Activated naive CD4-positive, alpha-beta T cell treated with anti-CD3 and anti-CD28 coated beads, Interleukin-2, amount 50 U/mL, for 16 hours (primary cell): ENCODE measurements at places on chromosomes 3 and 15.

DNA sequence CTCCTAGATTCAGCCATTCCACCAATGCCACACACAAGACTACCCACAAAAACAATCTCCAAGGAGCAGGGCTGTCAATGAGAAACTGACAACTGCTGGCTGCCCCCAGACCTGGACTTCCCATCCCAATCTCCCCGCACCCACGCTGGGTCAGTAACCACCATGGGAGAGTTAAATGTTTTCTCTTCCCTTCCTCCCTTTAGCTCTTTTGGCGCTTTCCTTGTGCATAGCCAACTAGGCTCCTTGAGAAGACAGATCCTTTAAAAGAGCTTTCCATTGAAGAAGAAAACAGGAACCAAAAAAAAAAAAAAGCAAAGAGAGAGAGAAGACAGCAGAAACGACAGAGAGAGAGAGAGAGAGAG, 8.3 kb downstream of the BCL6 start:
- DNase-seq = no peak

- DNase-seq = no peak
Observed at GRCh38 chr3:156509189-156510174, 45.4 kb downstream of the SSR3 start.

GRCh38 chr15:23897531-23897930, 210.4 kb upstream of the NDN start:
- no peak for DNase-seq

GRCh38 chr3:99774467-99774866, 43.2 kb upstream of the CMSS1 start:
- no peak for DNase-seq

- DNase-seq = no peak
Observed at GRCh38 chr15:74632601-74633000, 17.0 kb downstream of the CLK3 start.

GRCh38 chr3:134054231-134054630, 24.5 kb upstream of the SLCO2A1 start:
- DNase-seq = no peak

DNA sequence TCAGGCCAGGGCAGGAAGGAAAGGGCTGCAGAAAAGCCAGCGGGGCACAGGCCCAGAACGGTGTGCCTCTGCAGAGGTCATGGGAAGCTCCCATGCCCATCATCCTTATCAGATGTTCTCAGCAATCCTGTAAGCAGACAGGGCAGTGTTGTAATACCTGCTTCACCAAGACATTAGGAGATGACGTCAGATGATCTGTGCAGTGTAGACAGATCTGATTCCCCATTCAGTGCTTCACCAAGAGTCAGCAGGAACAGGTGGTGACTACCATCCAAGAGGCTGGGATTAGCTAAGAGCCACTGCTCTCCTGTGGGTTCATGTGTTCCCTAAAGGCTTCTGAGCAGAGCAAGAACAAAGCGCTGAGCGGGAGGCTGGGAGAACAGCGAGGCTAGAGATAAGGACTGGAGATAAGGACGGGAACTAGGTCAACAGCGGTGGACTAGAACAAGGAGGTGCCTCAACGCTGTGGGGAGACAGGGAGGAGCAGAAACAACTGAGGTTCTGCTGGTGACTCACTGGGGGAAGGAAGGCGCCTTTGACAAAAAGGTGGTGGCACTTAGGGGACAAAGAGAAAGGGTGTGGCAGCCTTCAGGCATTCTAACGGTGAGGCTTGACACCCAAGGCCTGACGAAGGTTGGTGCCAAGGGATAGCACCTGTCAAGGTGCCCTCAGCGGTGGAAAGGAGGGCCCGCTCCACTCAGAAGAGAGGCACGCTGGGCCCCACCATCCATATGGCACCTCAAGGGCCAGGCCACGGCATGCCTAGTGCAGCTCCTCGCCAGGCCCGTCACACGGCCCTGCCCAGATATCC, 28.4 kb downstream of the CCDC12 start:
- peak; percentile 32 for DNase-seq

DNA sequence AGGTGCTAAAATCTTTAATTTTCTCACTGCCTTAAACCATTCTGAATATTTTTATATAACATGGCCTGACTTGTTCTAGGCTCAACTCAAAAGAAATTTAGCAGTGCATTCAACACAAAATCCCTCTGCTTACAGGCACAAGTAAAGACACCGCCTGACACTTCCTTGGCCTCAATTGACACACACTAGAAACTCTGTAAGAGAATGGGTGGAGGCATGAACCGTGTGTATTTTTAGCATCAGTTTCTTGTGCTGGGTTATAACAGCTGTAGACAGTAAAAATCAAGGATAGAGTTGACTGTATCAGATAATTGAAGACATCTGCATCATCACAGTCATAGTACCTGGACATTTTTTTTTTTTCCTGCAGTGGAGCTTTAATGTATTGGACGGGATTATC, 54.3 kb downstream of the SLC9A9 start:
- no peak for DNase-seq

DNA sequence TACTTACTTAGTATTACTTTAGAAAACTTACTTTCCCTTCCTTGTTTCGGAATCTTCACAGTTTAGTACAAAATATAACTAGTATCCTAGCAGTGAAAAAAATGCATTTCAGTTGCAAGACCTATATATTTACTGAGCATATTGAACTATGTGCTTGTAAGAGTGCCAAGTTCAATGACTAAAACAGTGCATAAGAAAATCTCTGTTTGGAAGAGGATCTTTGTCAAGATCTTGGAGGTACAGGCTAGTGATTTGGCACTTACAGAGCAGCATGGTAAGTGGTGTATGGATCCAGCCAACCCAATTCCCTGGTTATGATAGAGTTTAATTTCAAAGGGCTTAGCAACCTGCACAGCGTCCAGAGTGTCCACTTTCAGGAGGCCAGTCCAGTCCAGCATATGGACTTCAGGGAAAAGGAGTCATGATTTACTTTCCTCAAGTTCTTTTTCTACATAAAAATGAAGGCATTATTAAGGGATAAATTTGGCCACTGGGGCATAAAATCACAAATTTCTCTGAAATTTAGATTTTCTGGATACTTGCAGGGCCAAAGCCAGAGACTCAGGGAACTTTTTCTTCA, 625.8 kb upstream of the BCHE start:
- no peak for DNase-seq

- no peak for DNase-seq
Observed at GRCh38 chr3:186965141-186965879, 35.0 kb downstream of the ST6GAL1 start.

GRCh38 chr3:140113996-140114788, 179.2 kb downstream of the CLSTN2 start:
- DNase-seq = no peak

DNA sequence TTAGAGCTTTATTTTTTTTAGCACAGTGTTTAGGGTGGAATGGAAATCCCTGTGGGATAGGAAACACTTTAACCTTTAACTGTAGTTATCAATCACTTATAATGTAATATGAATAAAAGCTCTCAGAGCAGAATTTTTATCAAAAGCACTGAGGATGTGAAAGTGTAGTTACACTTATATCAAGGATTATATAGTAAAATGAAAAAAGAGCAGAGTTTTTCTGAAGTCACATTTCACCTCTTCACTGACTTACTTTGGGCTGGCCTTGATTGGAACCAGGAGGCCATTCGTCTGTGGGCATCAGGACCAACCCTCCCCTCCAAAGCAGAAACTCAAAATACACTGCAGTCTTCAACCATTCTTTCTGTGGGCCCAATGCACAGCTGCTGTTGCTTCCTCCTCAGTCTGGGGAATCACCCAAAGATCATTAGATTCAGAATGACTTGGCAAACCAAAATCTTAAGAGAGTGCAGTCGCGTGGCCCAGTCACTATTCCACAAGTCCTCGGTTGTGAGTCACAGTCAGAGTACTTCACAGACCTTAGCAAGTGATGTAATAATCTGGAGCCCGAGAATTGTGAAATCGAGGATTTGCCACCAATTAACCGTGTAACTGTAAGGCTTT, 132.6 kb upstream of the COL8A1 start:
- no peak for DNase-seq

- DNase-seq = no peak
Observed at GRCh38 chr3:149783576-149783975, 8.8 kb downstream of the ANKUB1 start.

- DNase-seq = no peak
Observed at GRCh38 chr3:109072194-109072593, 45.7 kb downstream of the MORC1 start.

GRCh38 chr15:66038387-66039116, 169.3 kb downstream of the RAB11A start:
- no peak for DNase-seq

GRCh38 chr3:55282994-55283393, 204.1 kb downstream of the WNT5A start:
- DNase-seq = no peak
